Activated CD8-positive, alpha-beta memory T cell treated with anti-CD3 and anti-CD28 coated beads for 1 hour (primary cell): ENCODE measurements at places on chromosomes 5 and 9.

- DNase-seq: no peak
Observed at GRCh38 chr5:109532773-109533364, 123.1 kb upstream of the PJA2 start.

- DNase-seq: no peak
Observed at GRCh38 chr9:72577212-72577753, 55.9 kb downstream of the TMC1 start.

DNA sequence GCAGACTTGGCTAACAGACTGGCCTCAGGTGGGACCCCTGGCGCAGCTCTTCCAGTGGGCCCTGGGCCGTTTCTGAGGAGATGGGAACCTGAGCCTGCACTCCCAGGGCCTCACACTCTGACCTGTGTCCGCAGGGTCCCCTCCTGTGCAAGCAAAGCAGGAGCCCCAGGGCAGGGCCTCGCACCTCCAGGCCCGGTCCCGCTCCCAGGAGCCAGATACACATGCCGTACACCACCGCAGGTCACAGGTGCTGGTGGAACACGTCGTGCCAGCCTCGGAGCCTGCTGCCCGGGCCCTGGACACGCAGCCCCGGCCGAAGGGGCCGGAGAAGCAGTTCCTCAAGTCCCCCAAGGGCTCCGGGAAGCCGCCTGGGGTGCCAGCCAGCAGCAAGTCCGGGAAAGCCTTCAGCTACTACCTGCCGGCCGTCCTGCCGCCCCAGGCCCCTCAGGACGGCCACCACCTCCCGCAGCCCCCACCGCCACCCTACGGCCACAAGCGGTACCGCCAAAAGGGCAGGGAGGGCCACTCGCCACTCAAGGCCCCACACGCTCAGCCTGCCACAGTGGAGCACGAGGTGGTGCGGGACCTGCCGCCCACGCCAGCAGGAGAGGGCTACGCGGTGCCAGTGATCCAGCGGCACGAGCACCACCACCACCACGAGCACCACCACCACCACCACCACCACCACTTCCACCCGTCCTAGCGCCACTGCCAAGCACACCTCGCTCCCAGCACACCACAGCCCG is 29.2 kb downstream of the NKD2 start:
- no peak for DNase-seq

DNA sequence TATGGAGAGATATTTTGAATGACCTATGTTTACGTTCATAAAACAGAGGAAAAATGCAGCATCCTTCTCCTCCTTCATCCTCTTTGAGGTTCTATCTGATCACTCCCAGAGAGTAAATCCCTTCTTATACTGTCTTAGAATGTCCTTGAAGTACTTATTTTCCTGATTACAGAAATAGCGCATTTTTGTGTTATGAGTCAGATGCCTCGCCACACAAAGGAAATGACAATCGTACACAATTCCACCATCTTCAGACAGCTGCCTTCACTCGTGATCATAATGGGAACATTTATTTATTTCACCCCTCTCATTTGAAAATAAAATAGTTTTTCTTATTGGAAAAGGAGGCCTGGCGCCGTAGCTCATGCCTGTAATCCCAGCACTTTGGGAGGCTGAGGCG is 2.4 kb upstream of the GLT6D1 start:
- no peak for DNase-seq

GRCh38 chr9:137738703-137739102 is 119.9 kb downstream of the EHMT1 start:
- DNase-seq: no peak

- DNase-seq: no peak
Observed at GRCh38 chr9:117487555-117488175, 72.8 kb upstream of the ASTN2 start.

- DNase-seq: no peak
Observed at GRCh38 chr5:118007262-118007661, 981.1 kb downstream of the DTWD2 start.

DNA sequence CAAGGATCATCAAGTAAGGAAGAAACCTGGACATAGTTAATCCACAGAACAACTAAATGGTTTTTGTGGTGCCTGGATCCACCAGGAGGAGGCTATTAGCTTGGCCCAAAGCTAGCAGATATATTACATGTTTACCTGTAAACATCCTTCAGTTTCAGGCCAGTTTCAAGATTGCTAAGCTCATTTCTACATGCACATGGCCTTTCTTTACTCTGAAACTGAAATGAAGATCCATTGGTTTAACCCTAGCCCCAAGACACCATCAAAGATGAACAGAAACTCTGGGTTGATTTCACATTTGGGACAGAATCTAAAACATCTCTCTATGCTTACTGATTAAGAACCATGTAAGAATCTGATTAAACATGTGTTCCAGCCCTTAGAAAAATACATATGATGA is 611.8 kb downstream of the TLE1 start:
- DNase-seq: no peak

GRCh38 chr5:138961221-138961620 is 86.1 kb upstream of the LRRTM2 start:
- DNase-seq: no peak

- DNase-seq: no peak
Observed at GRCh38 chr9:134768332-134768708, 112.3 kb upstream of the FCN2 start.

DNA sequence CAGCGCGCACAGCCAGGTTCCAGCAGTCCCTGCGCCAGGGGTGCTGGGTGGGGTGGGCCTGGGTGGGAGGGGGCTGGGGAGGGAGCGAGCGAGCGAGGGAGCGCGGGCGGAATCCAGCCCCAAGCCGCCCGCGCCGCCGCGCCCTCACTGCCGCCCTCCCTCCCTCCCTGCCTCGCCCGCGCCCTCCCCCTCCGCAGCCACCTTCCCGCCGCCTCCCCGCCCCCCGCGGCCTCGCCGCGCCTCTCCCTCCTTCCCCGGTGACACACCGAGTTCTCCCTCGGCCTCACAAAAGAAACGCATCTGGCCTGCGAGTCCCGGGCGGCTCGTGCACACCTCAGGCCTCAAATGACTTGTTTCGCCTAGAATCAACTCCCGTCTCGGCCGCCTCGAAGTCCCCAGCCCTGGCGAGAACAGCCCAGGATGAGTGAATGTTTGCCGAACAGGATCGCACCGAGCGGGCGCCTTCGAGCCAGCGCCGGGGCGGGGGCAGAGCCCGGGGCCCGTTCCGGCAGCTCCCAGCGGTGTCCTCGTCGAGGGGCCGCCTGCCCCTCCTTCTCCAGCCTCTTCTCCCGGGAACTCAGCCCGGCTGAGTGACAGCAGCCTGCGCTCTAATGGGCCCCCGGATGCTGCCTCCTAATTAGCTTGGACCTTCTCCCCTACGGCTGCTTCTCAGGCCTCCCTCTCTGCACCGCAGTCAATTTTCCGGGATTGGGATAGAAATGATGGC is 371 bp upstream of the PITX1 start:
- DNase-seq: no peak

DNA sequence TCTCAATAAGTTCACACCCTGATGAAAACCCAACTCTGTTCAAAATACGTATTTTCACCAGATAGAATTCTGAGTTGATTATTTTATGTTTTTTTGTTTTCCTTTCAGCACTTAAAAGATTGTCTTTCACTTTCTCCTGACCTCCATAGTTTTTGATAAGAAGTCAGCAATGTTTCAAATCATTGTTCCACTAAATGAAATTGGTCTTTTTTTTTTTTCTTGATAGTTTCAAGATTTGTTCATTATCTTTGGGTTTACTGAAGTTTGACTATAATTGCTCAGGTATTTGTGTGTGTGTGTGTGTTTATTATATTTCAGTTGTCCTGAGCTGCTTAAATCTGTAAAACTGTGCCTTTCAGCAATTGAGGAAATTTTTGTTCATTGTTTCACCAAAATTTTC is 498.7 kb downstream of the TLE1 start:
- DNase-seq: no peak

DNA sequence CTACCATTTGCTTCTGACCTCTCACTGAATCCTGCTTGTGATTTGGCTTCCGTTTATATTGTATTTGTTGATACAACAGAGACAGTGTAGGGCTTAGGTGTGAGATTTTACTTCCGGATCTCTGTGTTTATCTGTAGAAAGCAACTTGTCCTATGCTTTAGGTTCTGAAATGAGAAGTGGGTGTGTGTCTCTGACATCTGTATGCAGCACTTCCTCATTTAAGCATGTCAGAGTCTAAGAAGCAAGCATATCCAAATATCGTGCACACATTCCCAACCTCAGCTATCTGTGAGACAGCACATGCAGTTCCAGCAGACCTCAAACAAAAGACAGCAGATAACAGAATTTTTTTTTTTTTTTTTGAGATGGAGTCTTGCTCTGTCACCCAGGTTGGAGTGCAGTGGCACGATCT is 16.3 kb downstream of the KLF9 start:
- DNase-seq: no peak

- no peak for DNase-seq
Observed at GRCh38 chr9:99336005-99336404, 113.9 kb downstream of the SEC61B start.

- DNase-seq: no peak
Observed at GRCh38 chr5:5293029-5293428, 129.4 kb upstream of the ICE1 start.

DNA sequence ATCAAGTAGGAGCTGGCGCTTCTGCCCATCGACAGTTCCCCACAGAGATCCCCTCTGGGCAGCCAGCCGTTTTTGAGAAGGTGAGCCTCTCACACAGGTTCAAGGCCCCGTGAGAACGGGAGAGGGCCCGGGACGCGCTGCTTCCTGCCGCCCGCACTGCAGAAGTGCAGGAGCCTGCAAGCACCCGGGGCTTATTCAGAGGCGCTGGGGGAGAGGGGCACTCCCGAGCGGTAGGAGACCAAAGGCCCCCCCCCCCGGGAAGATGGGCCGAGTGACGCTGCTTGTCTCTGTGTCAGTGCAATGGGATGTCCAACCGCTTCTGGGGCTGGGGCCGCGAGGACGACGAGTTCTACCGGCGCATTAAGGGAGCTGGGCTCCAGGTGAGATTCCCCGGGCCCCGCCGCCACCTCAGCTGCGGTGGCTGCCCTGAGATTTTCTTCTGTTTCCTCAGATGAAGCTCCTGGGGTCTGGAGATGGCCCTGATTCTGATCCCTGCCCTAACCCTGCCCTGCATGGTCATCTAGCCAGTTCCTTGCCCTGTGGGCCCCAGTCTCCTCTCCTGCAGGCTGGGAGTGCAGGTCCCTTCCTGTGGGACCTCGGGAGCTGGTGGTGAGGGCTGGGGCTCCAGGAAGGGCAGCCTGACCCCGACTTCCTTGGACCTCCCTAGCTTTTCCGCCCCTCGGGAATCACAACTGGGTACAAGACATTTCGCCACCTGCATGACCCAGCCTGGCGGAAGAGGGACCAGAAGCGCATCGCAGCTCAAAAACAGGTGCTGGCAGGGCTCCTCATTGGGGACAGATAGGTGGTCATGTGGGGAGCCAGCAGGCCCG is 8.5 kb downstream of the B4GALT7 start:
- no peak for DNase-seq

DNA sequence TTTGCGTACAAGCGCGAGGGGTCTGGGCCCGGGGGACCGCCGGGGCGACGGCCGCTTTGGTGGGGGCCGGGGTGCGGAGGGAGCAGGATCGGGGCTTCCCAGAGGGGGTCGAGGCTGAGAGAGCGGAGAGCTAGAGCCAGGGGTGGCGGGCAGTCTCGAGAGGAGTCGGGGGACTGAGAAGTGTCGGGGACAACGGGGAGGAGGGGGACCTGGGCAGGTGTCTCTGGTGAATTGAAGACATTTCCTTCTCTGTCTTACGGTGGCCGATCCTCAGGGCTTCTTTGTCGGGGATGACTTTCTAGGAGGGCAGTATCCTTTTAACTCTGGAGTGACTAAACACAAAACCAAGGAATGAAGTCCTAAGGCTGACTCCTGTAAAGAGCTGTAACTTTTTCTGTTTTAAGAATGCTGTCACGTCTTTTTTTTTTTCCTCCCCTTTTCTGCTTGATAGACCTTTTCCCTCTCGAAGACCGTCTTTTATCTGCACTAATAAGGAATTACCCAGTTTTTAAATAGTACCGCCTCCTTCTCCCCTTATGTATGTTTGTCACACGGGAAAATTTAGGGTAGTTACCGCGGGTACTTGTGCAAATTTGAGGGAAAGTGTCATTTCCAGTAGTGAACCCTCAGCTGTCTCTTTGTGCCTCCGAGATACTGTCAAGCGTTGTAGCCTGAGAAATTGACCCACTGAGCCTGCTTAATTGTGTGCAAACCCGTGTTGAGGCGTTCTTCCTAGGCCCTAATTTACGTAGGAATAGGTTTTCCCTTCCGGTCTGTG is 822 bp downstream of the DENND4C start:
- no peak for DNase-seq

DNA sequence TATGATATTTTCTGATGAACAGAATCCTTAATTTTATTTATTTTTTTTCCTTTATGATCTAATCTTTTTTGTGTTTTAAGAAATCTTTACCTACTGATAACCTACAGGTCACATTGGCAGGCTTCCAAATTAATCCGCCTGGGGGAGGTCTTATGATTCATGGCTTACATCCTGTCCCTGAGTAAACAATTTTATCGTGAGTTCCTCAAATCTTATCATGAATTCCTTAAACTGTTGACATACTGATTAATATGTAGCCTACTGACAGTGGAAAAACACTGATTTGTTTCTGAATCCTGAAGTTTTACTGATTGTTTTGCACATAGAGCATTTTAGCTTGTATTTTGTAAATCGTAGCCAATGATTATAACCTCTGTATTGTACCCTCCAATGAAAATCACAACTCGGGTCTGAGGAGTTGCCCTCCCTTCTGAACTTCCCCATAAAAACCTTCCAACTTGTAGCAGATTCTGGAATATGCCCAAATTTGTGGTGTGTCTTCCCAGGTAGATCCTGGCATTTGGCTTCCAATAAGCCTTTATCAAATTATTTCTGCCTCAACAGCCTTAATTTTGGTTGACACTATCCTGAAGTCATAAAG is 105.6 kb downstream of the VCAN start:
- no peak for DNase-seq

- DNase-seq: no peak
Observed at GRCh38 chr5:147691130-147691529, 91.4 kb downstream of the JAKMIP2 start.

- no peak for DNase-seq
Observed at GRCh38 chr5:93192087-93192486, 388.9 kb downstream of the NR2F1-AS1 start.

DNA sequence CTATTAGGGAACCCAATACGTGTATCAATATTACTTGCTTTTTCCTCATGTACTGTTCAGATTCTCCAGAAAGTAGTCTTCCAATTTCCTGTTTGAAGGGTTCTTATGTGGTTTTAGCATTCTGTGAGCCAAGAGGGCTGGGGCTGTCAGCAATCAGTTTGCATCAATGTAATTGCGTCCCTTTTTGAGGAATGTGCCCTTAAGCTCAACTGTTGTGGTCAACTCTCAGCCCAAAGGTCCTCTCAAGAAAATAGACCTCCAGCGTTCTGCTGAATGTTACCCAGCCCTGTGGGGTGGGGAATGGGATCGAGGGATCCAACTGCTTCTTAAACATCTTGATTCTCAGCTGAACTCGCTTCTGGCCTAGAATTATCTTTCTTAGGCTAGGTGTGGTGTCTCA is 43.8 kb upstream of the CDK20 start:
- no peak for DNase-seq

DNA sequence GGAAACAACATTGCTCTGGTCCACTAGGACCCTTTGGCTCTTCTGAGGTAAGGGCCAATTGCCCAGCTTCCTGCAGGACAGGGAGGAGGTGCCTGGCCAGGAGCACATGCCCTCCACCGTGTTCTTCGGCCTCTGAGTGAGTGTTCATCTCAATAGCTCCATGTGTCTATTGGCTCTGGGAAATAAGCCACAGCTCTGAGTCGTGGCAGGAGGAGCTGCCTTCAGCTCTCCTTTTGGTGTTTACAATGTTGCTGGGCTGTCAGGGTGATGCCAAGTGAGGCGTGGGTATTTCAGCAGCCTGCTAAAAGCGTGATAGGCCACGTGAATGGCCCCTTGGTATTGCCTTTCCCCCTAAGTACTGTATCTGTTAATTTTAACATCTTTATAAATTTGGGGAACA is 26.6 kb downstream of the GADD45G start:
- DNase-seq: no peak

GRCh38 chr9:109270971-109271925 is 49.6 kb downstream of the EPB41L4B start:
- DNase-seq: no peak
